ENCODE measurements at places on chromosomes 11 and 22. TPM values are rescaled to one million over a fixed set of nuclear protein-coding genes. Genes with fewer than 3 reads are reported as not detected.

The BTG4 gene
- not detected for total RNA-seq

The FDXACB1 gene
- 2.6 TPM for total RNA-seq

The C11orf91 gene
- total RNA-seq = 0.19 TPM

The SCGB1A1 gene
- not detected for total RNA-seq

The GRM5 gene
- total RNA-seq = 0.30 TPM

The NEFH gene
- not detected for total RNA-seq

The REXO2 gene
- total RNA-seq = 139 TPM

The FERMT3 gene
- 1.3 TPM for total RNA-seq

The BAIAP2L2 gene
- 44.1 TPM for total RNA-seq

The ELF5 gene
- not detected for total RNA-seq

The OR10G6 gene
- total RNA-seq = not detected

The WT1 gene
- 4.4 TPM for total RNA-seq

The RTN3 gene
- 41.7 TPM for total RNA-seq

The SMIM35 gene
- total RNA-seq = not detected

The LRRC56 gene
- 2.8 TPM for total RNA-seq

The BARX2 gene
- 0.53 TPM for total RNA-seq

The AIP gene
- 192 TPM for total RNA-seq

The C11orf98 gene
- 258 TPM for total RNA-seq

The MYRF gene
- 3.1 TPM for total RNA-seq

The CRYBA4 gene
- total RNA-seq = not detected

The MRGPRF gene
- not detected for total RNA-seq

The SEPTIN3 gene
- 0.98 TPM for total RNA-seq

The SHANK3 gene
- total RNA-seq = 0.30 TPM

The SNU13 gene
- total RNA-seq = 170 TPM

The CHST1 gene
- total RNA-seq = 12.5 TPM

The MMP1 gene
- total RNA-seq = 5.6 TPM

The RHOD gene
- total RNA-seq = not detected

The HYOU1 gene
- total RNA-seq = 189 TPM

The DAGLA gene
- total RNA-seq = 2.7 TPM

The CNTF gene
- total RNA-seq = 5.5 TPM

The PATE2 gene
- not detected for total RNA-seq

The CSNK2A3 gene
- total RNA-seq = 0.72 TPM

The TRIM51 gene
- 1.0 TPM for total RNA-seq

The LARGE2 gene
- 0.19 TPM for total RNA-seq

The PKDREJ gene
- not detected for total RNA-seq

The GGTLC3 gene
- total RNA-seq = not detected

The C11orf71 gene
- total RNA-seq = 8.8 TPM

The CDHR5 gene
- total RNA-seq = not detected

The PARVG gene
- total RNA-seq = 1.1 TPM
